Stomach (tissue), 19 donors: ENCODE measurements at places on chromosomes 16 and 17. TPM values are rescaled to one million over a fixed set of nuclear protein-coding genes. Genes with fewer than 3 reads are reported as not detected.
A peak's percentile ranks its signal among the peaks of the same experiment; 100 is the strongest.

MMP25 gene
- not detected for total RNA-seq

ZNF768 gene
- 46.1 TPM for total RNA-seq

ZNF785 gene
- total RNA-seq: 49.0 TPM

- H3K4me3 ChIP-seq: peak overlapping the region; percentile 61
- peaks cover 17% of the 10 kb centered on the region for H3K27me3 ChIP-seq
- peak overlapping the region; percentile 90 for H3K27ac ChIP-seq
- DNase-seq: no peak
Measured at GRCh38 chr16:54931120-54932014, 702 bp downstream of the IRX5 start.

GRCh38 chr16:3458278-3458851, 14.9 kb downstream of the NAA60 start:
- no peaks in the 10 kb centered on the region for H3K27me3 ChIP-seq
- H3K4me3 ChIP-seq: peak overlapping the region; percentile 87
- peak overlapping the region; percentile 99 for H3K27ac ChIP-seq
- DNase-seq: no peak

GRCh38 chr17:49090878-49091594, 41.5 kb upstream of the B4GALNT2 start:
- DNase-seq: no peak
- no peak overlapping the region for H3K27ac ChIP-seq
- no peaks in the 10 kb centered on the region for H3K27me3 ChIP-seq
- no peaks in the 10 kb centered on the region for H3K4me1 ChIP-seq
